NCI-H1417 treated with DMSO at 0.1 percent for 48 hours (cell line): ENCODE measurements at places on chromosomes 7 and 10.

GRCh38 chr7:55423891-55424290 lies 58.8 kb downstream of the LANCL2 start:
- DNase-seq = no peak

DNA sequence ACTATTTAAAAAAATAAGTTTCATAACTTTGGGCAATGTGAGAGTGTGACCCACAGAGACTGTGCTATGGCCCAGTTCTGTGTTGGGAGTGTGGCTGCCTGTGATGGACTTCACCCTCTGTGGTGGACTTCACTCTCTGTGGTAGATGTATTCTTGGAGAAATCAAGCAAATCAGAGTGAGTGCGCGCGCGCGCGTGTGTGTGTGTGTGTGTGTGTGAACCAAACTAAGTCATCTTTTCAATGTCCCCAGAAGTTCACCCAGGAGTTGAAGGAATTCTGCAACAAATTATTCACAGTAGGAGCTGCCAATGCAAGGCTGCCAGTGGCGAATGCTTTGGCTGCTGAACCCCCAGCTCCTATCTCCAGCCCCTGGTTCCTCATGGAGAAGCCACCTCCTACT lies 184.5 kb downstream of the ADAM12 start:
- no peak for DNase-seq

- DNase-seq = no peak
Measured at GRCh38 chr7:77404641-77405040, 11.5 kb downstream of the GSAP start.

- DNase-seq = no peak
Measured at GRCh38 chr7:158244430-158244829, 343.2 kb downstream of the PTPRN2 start.

DNA sequence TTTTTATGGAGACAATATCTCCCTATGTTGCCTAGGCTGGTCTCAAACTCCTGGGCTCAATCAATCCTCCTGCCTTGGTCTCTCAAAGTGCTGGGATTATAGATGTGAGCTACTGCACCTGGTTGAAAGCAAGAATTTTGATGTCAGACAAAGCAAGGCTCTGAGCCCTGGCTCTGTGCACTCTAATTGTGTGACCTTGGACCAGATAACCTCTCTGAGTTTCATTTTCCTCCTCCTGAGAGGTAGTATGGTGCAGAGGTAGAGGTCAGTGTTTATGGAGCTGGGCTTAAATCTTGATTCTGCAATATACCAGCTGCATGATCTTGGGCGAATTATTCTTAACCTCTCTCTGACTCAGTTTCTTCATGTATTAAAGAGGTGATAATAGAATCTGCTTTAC lies 31.4 kb upstream of the SLC26A3 start:
- no peak for DNase-seq

- DNase-seq = no peak
Measured at GRCh38 chr10:97640868-97641811, 669 bp downstream of the PI4K2A start.

- DNase-seq = no peak
Measured at GRCh38 chr7:74343281-74344131, 54.3 kb downstream of the CLIP2 start.

DNA sequence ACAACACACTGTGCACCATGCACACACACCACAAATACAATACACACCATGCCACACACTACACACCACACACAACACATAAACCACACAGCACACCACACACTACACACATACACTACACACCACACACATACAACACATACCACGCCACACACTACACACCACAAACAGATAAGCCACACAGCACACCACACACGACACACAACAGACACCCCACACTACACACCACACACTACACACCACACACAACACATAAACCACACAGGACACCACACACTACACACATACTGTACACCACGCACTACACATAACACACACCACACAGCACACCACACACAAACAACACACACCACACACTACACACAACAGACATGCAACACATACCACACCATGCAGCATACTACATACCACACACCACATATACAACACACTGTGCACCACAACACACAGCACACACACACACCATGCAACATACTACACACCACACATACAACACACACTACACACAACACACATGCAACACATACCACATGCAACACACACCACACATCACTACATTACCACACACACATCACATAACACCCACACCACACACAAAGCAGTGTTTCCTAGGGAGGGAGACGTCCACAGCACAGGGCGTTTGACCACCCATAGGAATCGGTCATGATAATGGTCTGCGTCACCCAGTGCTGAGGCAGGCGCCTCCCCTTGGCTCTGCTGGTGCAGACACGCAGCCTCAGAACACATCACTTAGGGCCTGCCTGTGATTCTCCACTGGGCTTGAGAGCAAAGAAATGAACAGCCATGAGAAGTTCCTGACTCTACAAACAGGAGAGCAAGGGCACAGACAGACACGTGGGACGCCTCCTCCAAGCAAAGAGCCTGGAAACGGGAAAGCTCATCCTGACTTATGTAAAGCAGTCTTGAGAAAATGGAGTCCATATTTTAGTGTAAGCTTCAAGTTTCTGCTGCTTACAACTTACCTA lies 458.3 kb downstream of the PTPRN2 start:
- DNase-seq = no peak

DNA sequence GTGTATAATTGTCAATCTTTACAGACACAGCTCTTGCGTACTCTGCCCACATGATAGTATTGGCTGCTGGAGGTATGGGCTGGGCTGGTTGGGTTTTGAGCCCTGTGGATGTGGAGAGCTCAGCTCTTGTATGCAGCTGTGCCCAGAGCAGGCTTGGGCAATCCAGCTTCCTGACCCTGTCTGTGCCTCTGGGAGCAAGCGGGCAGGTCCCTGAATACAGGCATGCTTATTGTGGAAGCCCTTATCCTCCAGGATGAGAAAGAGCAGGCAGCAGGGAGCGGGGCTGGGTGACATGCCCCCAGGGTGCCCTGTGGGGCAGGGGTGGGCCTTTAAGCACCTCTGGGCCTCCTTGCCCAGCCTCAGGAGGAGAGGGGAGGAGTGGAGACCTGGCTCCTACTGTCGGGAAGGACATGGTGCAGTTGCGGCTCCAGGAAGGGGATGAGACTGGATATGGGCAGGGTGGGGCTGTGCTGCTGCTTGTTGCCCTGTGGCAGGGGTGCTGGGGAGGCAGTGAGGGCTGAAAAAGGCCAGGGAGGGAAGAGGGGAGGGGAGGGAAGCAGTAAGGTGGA lies 32.7 kb upstream of the SH2D4B start:
- DNase-seq = no peak

GRCh38 chr10:34154383-34154900 lies 660.7 kb downstream of the PARD3 start:
- DNase-seq = no peak

- no peak for DNase-seq
Measured at GRCh38 chr7:100017300-100017699, 1.9 kb downstream of the ZKSCAN1 start.

- DNase-seq = no peak
Measured at GRCh38 chr10:49446031-49446430, 50.1 kb upstream of the DRGX start.

- no peak for DNase-seq
Measured at GRCh38 chr7:155258226-155258560, 39.5 kb upstream of the INSIG1 start.

DNA sequence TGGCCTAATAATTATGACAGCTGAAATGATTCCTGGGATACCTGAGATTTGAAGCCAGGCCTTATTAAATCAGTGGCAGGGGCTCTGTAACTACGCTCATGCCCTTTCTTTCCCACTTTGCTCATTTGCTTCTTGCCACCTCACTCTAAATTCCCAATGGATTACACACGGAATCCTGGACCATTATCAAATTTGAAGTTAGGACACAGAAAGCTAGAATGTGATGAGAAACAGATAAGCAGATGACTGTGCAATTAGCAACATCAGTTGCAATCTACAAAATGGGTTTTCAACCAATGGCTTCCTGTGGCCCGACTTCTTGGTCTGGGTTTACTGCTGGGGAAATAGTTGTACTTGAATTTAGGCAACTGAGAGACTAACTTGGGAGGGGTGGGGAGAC lies 374.3 kb downstream of the INHBA start:
- no peak for DNase-seq

GRCh38 chr7:121204537-121204936 lies 124.3 kb upstream of the WNT16 start:
- DNase-seq = peak; percentile 10

DNA sequence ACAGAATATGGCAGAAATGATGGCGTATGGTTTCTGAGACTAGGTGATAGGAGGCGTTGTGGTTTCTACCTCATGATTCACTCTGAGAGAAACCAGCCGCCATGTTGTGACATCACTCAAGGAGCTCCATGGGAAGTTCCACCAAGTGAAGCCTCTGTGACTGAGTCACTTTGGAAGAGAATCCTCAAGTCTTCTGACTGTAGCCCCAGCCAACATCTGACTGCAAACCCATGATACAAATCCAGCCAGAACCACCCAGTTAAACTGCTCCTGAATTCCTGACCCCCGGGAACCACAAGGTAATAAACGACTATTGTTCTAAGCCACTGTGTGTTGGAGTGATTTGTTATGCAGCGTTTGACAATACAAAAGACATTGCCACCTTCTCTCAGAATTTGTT lies 91.1 kb upstream of the CARD11 start:
- DNase-seq = no peak

DNA sequence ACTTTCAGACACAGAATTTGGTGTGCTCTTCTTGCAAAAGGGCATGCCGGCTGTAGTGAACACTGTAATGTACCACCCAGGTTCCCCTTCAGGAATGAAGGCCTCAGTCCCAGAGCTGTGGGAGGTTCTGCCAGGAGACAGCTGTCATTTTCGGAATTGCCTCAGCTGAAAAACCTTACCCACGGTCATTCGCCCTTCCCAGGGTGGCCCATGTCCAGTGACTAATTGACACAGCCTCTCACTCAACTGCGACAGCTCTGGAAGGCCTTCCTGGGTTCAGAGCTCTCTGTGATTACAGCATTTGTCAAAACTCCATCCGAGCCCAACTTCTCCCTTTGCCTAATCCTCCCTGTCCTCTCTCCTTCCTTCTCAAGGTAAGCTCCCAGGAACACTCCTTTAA lies 43.7 kb upstream of the WAC start:
- DNase-seq = no peak

GRCh38 chr7:110870926-110871325 lies 220.0 kb upstream of the LRRN3 start:
- DNase-seq = no peak

DNA sequence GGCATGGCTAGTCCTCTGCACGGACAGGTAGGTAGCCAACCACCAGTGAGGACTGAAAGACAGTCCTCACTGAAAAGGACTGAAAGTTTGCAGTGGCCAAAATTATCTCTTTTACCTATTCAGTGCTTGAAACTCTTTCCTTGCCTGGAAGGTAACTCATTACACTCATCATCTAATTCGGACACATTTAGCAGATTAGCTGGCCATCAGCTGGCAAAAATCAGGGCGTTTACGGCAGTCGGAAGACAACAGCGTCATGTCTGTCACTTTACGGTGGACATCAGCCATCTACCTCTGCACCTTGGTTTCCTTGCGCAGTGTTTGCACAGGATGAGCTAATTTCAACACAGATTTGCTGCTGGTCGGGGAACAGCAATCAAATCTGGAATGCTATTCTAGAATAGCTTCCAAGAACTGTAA lies 740 bp downstream of the ANXA7 start:
- no peak for DNase-seq

- DNase-seq = no peak
Measured at GRCh38 chr7:82455295-82455694, 11.7 kb upstream of the CACNA2D1 start.

GRCh38 chr7:79319369-79319768 lies 134.1 kb downstream of the MAGI2 start:
- DNase-seq = no peak

GRCh38 chr7:109235316-109235715 lies 665.6 kb downstream of the DNAJB9 start:
- DNase-seq = no peak

DNA sequence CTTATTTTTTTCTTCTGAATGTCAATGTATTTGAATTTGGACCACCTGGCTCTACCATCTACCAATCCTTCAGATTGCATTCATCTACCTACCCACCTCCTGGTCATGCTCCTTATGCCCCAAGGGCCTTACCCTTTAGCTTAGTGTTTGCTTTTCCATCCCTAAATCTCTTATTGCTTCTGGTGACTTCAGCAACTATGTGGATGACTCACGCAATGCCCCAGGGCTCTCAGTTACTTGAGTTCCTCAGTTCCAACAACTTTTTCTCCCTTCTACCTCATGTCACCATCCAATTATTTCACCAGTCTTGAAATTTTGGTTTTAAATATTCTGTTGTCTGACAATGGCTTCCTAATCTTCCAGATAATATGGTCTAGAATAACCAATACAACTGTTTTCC lies 118.9 kb downstream of the CFAP58 start:
- DNase-seq = no peak

GRCh38 chr7:31099451-31100444 lies 47.6 kb downstream of the ADCYAP1R1 start:
- no peak for DNase-seq

GRCh38 chr10:71770789-71771188 lies 2.5 kb downstream of the VSIR start:
- DNase-seq = no peak

GRCh38 chr10:117442944-117443685 lies 67.9 kb upstream of the PDZD8 start:
- no peak for DNase-seq
